Activated CD4-positive, alpha-beta T cell treated with anti-CD3 and anti-CD28 coated beads, Interleukin-2, amount 50 U/mL, for 24 hours (primary cell): ENCODE measurements at places on chromosomes 7 and 10.

DNA sequence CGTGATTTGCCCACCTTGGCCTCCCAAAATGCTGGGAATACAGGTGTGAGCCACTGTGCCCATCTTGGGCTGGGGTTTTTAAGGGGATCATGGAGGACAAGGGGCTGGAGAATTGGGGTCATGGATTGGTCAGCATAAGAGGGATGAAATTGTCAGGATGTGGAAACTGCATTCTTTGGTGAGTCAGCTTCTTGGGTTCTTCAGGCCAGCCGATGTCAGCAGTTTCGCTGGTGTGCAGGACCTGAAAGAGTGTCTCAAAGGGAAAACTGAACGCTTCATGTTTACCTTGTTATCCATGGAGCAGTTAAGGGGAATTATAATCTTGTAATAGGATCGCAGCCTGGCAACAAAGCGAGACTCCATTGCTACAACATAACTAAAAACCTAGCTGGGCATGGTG lies 13.0 kb downstream of the GALNT17 start:
- no peak for DNase-seq

DNA sequence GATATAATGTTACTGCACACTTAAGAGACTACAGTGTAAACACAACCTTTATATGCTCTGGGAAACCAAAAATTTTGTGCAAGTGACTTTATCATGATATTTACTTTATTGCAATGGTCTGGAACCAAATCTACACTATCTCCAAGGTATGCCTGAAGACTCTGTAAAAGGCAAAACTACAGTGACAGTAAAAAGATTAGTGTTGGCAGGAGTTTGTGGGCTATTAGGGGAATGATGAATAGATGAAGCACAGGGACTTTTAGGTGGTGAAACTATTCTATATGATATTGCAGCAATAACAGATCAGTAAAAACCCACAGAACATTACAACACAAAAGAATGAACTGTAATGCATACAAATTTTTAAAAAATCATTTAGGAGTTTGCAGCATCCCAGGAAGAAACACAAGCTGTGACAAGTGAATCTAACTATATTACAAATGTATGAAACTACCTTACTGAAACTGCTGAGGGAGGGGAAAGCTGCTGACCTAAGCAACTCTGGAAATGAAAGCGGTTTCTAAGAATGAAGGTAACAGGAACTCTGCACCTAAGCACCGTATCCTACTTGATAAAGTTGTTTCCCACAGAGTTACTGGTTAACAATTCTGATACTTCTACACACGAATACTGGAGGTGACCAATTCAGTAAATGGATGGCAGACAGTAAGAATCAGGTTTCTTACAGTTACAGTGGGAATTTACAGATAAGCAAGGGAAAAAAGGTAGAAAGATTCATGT lies 82.6 kb downstream of the ATE1 start:
- DNase-seq = no peak

DNA sequence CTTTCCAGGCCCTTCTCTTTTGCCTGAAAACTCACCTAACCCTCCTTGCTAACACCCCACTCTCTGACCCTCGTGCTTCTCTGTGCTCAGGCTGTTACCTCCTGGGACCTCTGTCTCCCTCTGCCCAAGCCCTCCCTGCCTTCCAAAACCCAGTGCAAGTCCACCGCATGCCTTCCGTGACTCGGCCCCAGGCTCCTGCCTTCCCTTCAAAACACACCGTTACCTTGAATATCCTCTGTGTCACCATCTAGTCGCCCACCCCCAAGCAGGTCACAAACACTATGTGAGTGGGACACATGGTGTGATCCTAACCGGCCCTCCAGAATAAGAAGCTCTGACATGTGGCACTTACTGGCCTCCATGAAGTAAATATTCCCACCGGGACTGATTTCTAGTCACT lies 176.7 kb downstream of the GRID1 start:
- DNase-seq = no peak

GRCh38 chr10:28382525-28383269 lies 79.8 kb upstream of the MPP7 start:
- no peak for DNase-seq

DNA sequence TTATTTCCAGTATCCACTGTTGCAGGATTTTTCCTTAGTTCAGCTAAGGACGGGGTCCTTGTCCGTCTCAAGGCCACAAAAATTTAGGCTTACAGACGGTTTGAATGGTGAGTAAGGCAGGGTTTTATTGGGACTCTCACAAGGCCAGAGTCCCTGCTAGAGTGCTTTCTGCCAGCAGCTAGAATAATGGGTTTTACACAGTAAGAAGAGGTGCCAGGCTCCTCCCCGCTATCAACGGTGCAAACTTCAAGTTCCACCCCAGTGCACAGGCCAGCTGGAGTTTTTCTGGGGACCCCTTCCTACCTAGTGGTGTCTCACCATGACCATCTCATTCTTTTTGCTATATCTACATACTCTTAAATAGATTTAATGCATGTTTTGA lies 198.5 kb upstream of the KCTD7 start:
- no peak for DNase-seq

GRCh38 chr7:134307320-134307719 lies 9.4 kb downstream of the SLC35B4 start:
- DNase-seq = no peak

- DNase-seq = no peak
Measured at GRCh38 chr10:124547647-124548168, 86.1 kb downstream of the LHPP start.

DNA sequence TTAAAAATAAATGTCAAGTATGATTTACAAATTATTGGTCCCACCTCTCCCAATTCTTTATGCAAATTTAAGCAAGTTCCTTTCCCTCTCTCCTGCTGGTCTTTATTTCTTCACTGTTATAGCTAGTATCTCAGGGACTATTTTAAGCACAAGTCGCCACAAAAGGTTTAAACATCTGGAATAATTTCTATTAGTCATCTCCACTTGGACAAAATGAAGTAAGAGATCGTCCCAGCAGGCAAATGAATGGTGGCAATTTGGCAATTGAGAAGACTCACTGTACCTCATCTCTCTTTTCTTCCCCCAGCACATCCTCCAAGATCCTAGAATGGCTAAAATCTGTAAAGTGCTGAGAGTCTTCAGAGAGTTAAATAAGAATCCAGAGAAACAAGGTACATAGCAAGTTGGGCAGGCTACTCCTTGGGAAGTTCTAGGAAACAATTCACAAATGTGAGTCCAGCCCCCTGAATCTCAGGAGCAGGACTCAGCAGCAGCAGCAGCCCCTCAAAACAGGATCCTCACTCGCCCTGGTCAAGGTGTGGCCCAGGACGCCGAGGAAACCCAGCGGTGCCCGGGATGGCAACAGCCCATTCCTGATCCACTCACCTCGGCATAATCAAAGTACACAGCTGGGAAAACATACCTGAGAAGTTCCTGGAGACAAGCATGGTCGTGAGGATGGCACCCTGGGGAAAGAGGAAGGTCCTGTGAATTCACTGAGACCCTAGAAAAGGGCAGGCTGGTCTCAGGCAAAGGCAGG lies 30.3 kb upstream of the NDST2 start:
- no peak for DNase-seq

GRCh38 chr7:40969641-40970040 lies 733.2 kb downstream of the INHBA start:
- no peak for DNase-seq

GRCh38 chr7:48962821-48963505 lies 38.6 kb downstream of the CDC14C start:
- no peak for DNase-seq

DNA sequence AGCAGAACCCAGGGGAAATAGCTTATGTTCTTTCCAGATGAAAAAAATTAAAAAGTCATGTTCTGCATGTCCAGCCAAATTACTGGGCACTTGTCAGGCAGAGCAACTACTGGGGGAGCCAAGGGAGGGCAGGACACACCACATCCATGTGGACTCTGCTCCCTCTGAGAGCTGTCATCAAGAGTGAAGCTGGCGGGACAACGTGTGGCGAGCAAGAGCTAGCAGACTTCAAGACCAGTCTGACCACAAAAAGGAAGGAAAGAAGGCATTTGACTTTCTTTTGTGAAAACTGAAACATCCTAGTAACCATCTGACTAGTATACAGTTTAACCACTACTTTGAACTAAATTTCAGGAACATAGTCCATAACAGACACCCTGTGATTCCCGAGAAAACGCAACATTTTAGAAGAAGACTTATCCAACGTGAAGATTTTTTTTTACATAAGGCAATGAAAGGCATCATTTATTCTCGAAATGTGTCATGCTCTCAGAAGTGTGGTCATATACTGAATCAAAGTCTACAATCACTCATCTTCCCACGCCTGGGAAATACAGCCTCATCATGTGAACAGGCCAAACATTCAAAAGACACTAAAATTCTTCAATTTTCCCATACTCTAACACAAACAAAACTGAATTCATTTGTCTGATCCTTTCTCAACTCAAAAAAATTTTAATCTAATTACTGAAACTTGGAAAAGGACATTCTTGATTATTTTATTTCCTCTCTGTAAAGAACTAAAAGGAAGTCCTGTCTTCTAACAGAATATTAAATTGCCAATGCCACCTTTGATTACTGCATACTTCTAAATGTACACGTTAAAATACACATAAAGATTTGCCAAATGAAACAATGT lies 15.5 kb downstream of the CYTH3 start:
- peak; percentile 40 for DNase-seq

GRCh38 chr7:19404912-19405329 lies 259.7 kb upstream of the FERD3L start:
- no peak for DNase-seq

DNA sequence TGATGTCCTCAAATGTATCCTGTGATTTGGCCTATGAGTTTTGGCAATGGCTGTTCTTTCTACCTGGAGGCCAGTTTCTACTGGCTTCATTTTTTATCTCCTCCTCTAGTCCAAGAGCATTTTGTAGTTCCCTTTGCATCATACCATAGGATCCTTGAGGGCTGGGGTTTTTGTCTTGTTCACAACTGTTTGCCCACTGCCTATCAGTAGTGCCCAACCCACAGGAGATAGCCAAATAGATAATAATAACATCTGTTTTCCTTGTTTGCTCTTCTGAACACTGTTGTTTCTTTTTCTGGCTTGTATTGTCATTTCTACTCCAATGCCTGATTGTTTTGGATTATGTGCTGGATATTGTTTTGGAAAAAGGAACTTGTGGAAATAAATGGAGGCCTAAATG lies 3.4 kb downstream of the CDK1 start:
- no peak for DNase-seq
